ENCODE measurements at places on chromosomes 11 and 22. TPM values are rescaled to one million over a fixed set of nuclear protein-coding genes. Genes with fewer than 3 reads are reported as not detected.

Gene OR9Q1
- total RNA-seq: not detected

Gene ANO9
- total RNA-seq: 153 TPM

Gene TOMM22
- total RNA-seq: 58.4 TPM

Gene BRSK2
- 0.42 TPM for total RNA-seq

Gene TREH
- not detected for total RNA-seq

Gene PRRG4
- 0.07 TPM for total RNA-seq

Gene LRRC4C
- total RNA-seq: not detected

Gene OVOL1
- not detected for total RNA-seq

Gene MAML2
- 35.6 TPM for total RNA-seq

Gene FADS1
- total RNA-seq: 9.1 TPM

Gene MMP8
- total RNA-seq: not detected

Gene PRG2
- total RNA-seq: not detected

Gene OTOG
- total RNA-seq: not detected

Gene SYT9
- total RNA-seq: not detected

Gene TPBGL
- total RNA-seq: 0.12 TPM

Gene OR5A1
- total RNA-seq: not detected

Gene SHANK3
- total RNA-seq: 0.67 TPM

Gene OR10A3
- total RNA-seq: not detected

Gene MS4A6E
- total RNA-seq: not detected

Gene FGF4
- not detected for total RNA-seq

Gene ROM1
- total RNA-seq: 1.9 TPM

Gene LMNTD2
- 5.1 TPM for total RNA-seq

Gene SLC22A8
- not detected for total RNA-seq

Gene CDC42EP2
- 1.9 TPM for total RNA-seq

Gene NAALADL1
- 16.4 TPM for total RNA-seq

Gene OR10A2
- total RNA-seq: not detected

Gene PTPRCAP
- 291 TPM for total RNA-seq
